Activated CD4-positive, alpha-beta T cell treated with anti-CD3 and anti-CD28 coated beads for 36 hours (primary cell): ENCODE measurements at places on chromosomes 4 and X.

- DNase-seq: no peak
Observed at GRCh38 chrX:134821370-134821769, 163.1 kb upstream of the PLAC1 start.

GRCh38 chr4:3071811-3072210 is 2.5 kb downstream of the HTT-AS start:
- no peak for DNase-seq

GRCh38 chr4:25531272-25531671 is 124.4 kb upstream of the SLC34A2 start:
- no peak for DNase-seq

DNA sequence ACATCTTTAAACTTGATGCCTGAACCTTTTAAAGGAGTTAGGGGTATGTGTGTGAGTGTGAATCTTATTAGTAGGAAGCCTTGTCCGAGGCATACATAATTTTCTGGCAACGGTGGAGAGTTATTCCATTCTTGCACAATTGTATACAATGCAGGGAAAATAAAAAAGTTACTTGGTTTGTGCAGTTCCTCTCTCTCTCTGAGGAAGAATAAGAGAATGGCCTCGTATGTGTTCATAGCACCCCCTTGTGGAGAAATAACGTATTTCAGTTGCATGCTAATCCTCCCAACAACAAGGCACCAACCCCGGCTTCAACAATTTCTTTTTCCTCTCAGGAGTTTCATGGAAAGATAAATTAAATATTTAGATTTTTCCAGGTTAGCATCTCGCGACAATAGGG is 33.7 kb upstream of the FGF13 start:
- DNase-seq: peak; percentile 6
